ENCODE measurements at places on chromosomes 13 and 19.

GRCh38 chr19:5971714-5972354, 6.1 kb downstream of the RANBP3 start:
- no peak for DNase-seq

- no peak for DNase-seq
Measured at GRCh38 chr19:42099336-42099925, 23.5 kb downstream of the ZNF574 start.

- DNase-seq: no peak
Measured at GRCh38 chr19:10268071-10268470, 2.8 kb upstream of the ICAM1 start.

DNA sequence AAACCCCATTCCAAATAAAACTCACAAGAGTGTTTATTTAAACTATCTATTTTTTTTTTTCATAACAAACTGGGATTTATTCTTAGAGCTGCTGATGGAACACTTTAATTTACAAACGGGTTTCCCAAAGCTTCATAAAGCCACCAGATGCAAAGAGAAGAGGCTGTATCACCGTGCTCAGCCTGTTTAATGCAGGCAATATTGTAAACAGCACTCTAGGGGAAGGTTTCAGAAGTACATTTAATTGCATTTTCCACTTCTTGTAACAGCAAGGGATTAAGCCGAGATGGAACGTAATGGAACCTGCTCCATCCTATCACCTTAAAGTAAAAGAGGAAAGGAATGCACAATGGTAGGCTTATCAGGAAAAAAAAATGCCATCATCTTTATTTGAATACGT, 550.6 kb upstream of the ARGLU1 start:
- no peak for DNase-seq

DNA sequence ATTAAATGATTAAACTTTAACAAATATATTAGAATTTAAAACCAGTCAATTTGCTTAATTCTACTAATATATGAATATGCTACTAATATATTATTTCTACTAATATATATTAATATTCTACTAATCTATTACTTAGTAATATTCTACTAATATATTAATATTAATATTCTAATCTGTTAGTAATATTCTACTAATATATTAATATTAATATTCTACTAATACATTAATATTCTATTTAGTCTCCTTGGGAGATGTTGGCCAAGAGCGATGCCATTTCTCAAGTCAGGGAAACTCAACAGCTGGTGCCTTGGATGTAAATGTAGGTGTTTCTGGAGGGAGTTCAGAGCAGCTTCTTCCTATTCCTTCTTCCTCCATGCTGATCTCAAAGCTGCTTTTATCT, 259.2 kb upstream of the TMTC4 start:
- DNase-seq: no peak

GRCh38 chr19:5025027-5025426, 56.1 kb downstream of the KDM4B start:
- DNase-seq: no peak

GRCh38 chr19:58009666-58010301, 7.2 kb upstream of the ZNF606 start:
- peak; percentile 68 for DNase-seq

GRCh38 chr13:51233117-51233826, 11.1 kb downstream of the FAM124A start:
- no peak for DNase-seq

- no peak for DNase-seq
Measured at GRCh38 chr13:75025956-75026355, 456.0 kb downstream of the TBC1D4 start.

- DNase-seq: no peak
Measured at GRCh38 chr13:75934889-75935288, 298.8 kb downstream of the LMO7 start.

DNA sequence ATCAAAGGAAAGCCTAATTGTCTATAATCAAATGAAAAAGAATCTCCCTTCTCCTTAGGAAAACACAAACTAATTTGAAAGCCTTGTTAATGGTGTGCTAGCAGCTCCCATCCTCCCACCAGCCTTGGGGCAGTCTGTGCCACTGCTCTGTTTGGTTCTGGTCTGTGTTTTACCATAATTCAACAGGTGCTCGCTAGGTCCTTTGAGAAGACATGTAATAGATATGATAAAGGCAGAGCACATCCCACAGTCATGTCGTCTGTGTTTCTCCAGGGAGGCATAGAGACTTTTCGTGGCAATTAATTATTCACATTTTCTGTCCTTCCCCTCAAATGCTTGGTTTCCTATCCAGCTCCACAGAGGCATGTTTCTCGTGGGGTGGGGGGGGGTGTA, 23.8 kb downstream of the FAM124A start:
- no peak for DNase-seq

GRCh38 chr13:94417294-94417693, 62.2 kb downstream of the DCT start:
- DNase-seq: no peak

DNA sequence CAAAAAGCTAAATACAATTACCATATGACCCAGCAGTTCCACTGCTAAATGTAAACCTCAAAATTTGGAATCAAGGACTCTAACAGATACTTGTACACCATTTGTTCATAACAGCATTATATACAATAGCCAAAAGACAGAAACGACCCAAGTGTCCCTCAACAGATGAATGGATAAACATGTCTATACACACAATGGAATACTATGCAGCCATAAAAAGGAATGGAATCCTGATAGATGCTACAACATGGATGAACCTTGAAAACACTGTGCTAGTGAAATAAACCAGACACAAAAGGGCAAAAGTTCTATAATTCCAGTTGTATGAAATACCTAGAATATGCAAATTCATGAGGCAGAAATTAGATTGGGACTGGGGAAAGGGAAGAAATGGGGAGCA, 12.2 kb downstream of the NEK3 start:
- no peak for DNase-seq

DNA sequence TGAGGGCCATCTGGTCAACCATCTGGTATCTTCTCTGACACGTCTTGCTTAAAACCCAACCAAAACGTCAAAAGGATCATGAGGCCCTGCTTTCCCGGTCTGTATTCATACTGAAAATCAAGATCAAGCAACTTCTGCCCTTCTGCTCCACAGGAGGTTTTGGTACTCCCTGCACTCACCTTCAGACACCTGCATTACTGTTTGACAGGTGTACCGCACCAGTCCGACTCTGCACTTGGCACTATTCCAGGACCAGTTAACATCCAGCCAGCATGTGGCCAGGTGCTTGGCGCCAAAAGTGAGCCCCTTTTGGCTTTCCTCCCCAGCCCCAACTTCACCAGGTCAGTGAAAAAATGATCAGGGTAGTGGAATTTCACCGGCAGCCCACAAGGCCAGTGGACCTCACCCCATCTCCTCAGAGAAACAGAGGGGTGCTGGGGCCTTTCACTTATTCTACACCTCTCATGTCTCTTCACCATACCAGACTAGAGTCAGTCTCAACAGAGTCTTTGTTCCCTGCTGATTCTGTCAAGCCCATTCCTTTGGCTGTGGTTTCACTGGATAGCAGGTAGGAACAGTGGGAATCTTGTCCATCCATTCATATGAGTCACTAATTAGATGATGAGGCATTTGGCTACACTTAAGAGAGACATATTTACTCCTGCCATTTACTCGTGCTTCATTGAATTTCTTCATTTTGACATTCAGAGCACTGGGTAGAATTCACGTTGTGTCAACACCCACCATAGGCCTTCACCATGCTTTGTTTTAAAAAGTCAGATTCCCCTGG, 85.3 kb downstream of the ZNF726 start:
- DNase-seq: no peak

DNA sequence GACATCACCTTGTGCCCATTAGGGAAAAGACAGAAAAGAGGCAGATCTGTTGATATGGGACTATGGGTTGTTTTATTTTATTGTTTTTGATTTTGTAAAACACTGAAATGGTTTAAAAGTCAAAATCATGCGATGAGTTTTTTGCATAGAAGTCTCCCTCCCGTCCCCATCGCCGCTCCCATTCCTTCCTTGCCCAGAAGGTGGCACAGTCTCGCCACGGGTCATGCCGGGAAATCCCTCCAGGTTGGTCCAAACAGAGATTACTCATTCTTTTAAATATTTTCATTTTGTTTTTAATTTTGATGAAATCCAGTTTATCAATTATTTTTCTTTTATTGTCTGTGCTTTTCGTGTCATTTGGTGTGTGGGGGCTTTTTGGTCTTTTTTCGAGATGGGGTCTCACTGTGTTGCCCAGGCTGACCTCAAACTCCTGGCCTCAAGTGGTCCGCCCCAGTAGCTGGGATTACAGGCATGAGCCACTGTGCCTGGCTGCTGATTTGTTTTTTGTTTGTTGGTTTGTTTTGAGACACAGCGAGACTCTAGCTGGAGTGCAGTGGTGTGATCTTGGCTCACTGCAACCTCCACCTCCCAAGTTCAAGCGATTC, 9.2 kb downstream of the PGPEP1 start:
- DNase-seq: peak; percentile 74

DNA sequence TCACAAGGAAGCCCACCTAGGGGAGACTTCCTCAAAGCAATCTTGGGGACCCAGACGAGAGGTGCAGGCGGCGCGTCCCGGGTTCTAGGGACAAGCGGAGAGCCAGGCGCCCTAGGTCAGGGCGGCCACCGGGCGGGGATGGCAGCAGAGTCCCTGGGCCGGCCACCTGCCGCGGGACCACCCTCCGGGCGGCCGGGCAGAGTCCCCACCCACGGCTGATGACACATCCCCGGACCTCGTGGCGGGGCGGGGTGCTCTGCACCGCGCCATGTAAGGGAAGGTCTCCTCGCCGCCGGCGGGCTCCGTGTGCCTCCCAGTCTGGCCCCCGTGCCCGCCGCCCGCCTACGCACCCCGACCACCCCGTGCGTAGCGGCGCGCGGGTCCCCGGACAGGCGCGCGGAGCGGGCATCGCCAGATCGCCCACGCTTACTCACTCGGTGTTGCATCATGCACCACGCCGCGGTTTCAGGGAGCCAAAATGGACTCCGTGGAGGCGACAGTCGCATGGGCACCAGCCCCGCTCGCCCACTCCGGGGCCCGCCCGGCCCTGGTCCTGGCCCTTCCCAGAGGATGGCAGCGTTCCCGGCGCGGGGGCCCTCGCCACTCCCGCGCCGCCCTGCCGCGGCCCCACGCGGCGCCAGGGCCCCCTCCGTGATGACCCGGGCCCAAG, 643 bp downstream of the SLC7A1 start:
- peak; percentile 80 for DNase-seq

- no peak for DNase-seq
Measured at GRCh38 chr13:36822785-36823184, 3.8 kb downstream of the RFXAP start.

GRCh38 chr13:40969169-40969901, 49.8 kb downstream of the ELF1 start:
- DNase-seq: peak; percentile 68

- DNase-seq: no peak
Measured at GRCh38 chr19:29404951-29405727, 120.7 kb upstream of the VSTM2B start.

DNA sequence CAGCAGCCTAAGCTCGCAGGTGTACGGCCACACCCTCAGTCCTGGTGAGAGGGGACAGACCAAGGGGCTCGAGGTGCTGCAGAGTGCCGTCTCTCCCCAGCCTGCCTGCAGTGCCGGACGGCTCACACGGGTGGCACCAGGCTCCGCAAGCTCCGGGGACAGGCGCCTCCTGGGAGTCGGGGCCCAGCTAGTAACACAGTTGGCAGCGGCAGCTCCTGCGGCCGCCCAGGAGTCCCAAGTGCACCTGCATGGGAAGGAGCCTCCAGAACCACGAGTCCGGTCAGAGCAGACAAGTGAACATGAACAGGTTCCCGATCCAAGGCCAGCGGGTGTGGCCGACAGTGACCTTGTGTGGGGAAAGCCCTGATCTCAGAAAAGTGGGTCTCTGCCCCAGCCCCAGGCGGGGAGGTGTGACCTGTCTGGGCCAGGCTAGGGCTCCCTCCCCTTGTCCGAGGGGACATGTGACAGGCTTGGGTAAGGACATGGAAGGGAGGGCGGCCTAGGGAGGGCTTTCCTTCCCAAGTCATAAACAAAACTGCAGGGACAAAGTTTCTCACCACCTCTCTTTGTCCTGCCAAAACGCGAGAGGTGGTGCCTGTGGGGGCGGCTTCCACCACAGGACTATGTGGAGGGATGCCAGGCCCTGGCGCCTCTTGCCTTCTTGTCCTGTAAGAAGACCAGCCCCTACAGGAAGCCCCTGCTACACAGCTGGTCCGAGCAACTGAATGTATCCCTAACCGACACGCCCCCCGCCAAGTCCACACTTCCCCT, 46.5 kb downstream of the MLLT1 start:
- no peak for DNase-seq

- no peak for DNase-seq
Measured at GRCh38 chr19:13727798-13728197, 36.5 kb upstream of the MRI1 start.

DNA sequence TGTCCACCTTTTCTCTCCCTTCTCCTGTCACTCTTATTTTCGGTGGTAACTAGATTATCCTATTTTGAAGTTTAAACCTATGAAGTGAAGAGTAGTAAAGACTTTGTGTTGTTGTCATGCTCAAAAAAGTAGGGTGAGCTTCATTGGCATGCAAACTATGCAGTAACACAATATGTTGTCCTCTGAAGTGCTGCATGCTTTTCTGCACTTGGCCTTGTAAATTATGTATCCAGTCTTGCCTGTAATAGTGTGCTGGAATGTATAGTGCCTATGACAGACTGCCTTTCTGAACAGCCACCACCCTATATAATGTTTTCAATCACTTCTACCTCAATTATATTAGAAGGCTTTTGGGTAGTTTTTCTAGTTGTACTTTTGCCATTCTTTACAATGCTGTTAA, 1198.2 kb upstream of the PCDH20 start:
- DNase-seq: no peak

- DNase-seq: no peak
Measured at GRCh38 chr19:54949412-54949811, 2.1 kb upstream of the NLRP7 start.

GRCh38 chr13:44172281-44172810, 201.3 kb upstream of the SERP2 start:
- DNase-seq: no peak

GRCh38 chr13:29583073-29583785, 12.3 kb downstream of the SLC7A1 start:
- no peak for DNase-seq

- DNase-seq: no peak
Measured at GRCh38 chr19:49687566-49688316, 1.7 kb upstream of the ADM5 start.

DNA sequence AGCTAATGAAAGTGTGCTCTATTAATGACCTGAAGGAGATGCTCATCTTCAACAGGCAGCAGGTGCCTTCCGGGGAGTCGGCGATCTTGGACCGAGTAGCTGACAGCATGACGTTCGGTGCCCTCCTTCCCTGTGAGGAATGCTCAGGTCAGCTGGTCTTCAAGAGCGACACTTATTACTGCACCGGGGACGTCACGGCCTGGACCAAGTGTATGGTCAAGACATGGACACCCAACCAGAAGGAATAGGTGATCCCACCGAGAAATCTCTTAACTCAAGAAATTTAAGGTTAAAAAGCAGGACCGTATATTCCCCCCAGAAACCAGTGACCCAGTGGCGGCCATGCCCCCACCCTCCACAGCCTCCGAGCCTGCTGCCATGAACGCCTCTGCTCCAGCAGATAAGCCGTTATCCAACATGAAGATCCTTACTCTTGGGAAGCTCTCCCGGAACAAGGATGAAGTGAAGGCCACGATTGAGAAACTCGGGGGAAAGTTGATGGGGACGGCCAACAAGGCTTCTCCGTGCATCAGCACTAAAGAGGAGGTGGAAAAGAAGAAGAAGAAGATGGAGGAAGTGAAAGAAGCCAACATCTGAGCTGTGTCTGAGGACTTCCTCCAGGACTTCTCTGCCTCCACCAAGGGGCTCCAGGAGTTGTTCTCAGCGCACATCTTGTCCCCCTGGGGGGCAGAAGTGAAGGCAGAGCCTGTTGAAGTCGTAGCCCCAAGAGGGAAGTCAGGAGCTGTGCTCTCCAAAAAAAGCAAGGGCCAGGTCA, 22.8 kb upstream of the ANKRD10 start:
- DNase-seq: no peak

Measured in activated naive CD4-positive, alpha-beta T cell treated with anti-CD3 and anti-CD28 coated beads for 36 hours (primary cell).